ENCODE measurements at places on chromosomes 7 and 10.

- peak; percentile 66 for DNase-seq
Measured at GRCh38 chr7:135801045-135801693, 52.6 kb upstream of the FAM180A start.

DNA sequence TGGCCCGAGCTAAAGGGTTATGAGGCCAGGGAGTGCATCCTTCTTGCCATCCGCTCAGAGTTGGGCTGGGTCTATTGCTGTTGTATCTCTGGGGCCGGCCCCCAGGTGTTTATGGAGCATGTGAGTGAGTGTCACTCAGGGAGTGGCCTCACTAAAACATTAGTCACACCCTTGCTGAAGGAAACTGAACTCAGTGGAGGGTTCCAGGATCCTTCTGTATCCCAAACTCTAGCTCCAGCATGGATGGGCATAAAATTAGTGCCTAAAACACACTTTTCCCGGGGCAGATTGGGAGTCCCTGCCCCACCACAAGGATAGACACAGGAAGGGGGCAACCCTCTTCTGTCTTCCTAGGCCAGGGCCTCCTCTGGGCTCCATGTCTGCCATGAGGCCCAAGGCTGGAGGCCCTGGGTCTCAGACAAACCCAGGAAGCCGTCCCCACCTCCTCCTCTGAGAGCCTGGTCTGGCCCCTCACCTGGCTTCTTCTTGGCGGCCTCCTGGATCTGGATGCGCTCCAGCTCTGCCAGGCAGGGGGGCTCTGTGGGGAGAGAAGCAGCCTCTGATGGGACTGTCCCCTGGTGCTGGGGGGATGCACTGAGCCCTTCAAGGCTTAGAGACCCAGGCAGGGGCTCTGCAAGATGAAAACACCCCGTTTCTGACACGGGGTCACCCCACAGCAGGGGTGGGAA is 24.5 kb downstream of the SPOCK2 start:
- no peak for DNase-seq

DNA sequence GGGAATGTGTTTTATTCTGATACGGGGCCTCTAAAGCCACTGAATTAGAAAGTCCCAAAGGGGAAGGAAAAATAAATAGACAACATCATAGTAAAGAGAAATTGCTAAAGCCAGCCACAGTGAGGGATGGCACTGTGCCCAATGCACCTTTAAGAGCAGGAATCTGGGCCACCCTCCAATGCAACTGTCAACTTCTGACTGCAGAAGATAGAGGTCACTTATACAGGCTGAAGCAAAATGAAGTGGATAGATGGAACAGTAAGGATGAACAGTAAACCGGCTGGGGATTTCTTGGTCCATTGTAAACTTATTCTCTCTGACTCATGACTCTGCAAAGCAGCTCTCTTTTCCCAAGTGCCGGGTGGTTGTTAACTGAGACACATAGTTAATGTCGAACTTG is 54.0 kb upstream of the KCNIP2 start:
- DNase-seq: no peak

- no peak for DNase-seq
Measured at GRCh38 chr7:50310361-50310760, 5.8 kb downstream of the IKZF1 start.

DNA sequence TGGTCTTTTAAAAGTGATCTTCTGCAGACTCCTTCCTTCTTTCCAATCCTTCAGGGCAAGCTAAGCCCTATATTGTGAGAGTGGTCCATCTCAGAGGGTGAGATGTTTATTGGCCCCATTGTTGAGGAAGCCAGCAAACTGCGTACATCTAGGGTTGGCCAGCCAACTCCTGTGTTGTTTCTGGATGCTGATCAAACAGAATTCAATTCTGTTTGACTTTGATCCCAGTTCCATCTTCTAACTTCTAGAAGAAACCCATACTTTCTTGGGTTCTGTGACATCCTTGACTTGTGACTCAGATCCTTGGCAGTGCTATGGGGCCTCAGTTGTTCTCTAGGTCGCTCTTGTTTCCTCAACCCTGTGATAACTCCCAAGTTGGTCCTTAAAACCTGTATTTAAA is 116.2 kb downstream of the LSMEM1 start:
- DNase-seq: no peak

GRCh38 chr7:43572516-43573049 is 10.3 kb upstream of the STK17A start:
- DNase-seq: no peak
